Osteoblast (primary cell): ENCODE measurements at places on chromosomes 5 and 9. TPM values are rescaled to one million over a fixed set of nuclear protein-coding genes. Genes with fewer than 3 reads are reported as not detected.

Gene DOCK8
- total RNA-seq: under 0.01 TPM in 2 replicates

Gene NTNG2
- 9.4 and 13.0 TPM in 2 replicates for total RNA-seq

Gene PCDHB2
- 1.2 and 1.4 TPM in 2 replicates for total RNA-seq

Gene CD72
- total RNA-seq: 2.7 and 2.9 TPM in 2 replicates

Gene CD180
- not detected in 2 replicates for total RNA-seq

Gene FAM221B
- total RNA-seq: not detected in 2 replicates

Gene GHR
- 5.4 and 5.6 TPM in 2 replicates for total RNA-seq
